ENCODE measurements at places on chromosomes 4 and X. TPM values are rescaled to one million over a fixed set of nuclear protein-coding genes. Genes with fewer than 3 reads are reported as not detected.

- no peak overlapping the region for H3K4me3 ChIP-seq
- H3K27me3 ChIP-seq, result no peaks in the 10 kb centered on the region
These were observed 139.7 kb downstream of the TSPAN5 start for GRCh38 chr4:98518559-98519267.

DNA sequence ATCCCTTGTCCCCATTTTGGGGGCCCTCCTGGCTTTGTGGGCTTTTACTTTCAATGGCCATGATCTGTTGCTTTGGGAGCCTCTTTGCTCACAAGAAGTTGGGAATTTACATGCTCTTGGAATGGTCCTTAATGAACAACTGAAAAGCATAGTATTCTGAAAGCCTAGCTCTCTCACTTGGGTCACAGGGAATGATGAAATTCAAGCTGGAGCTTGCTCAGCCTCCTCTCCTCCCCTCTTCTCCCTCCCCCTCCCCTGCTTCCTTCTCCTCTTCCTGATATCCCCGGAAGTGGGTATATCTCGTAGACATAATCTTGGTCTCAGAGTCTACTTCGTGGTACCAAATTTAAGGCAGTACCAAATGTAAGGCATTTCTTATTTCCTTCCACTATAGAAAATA lies 400.6 kb upstream of the NR3C2 start:
- no peak overlapping the region for H3K4me3 ChIP-seq
- no peak overlapping the region for H3K27ac ChIP-seq
- DNase-seq, result no peak

DNA sequence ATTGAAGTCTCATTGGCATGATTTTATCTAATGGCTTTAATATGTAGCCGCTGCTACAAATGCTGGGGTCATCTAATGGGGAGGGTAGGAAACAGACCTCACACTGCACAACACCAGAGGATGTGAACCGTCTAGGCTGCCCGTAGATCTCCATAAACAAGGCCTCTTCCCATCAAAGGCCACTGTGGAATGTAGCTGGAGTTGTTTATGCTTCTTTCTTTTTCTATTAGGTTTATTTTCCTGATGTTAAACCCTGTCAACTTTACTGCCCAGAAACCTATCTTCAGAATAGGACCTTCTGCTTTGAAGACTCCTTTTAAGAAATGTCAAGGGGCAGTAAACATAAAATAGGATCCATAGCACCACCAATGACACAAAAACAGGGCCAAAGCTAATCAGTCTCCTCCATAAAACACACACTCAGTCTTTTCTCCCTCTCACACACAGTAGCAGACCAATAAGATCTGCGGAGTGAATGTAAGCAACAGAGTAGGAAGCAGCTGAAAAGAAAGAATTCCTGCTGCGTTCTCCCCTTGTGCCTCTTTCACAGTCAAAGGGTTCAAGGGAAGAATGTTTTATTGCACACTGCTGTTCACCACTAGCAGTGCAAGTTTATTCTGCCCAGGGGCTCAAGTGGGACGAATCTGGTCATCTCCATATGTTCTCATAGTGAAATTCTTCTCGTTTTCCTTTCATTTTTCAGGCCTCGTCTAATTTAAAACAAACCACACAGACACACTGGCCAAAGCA lies 72.2 kb downstream of the MAML3 start:
- no peak overlapping the region for H3K27ac ChIP-seq
- peaks cover 23% of the 10 kb centered on the region for H3K4me1 ChIP-seq
- H3K27me3 ChIP-seq, result no peaks in the 10 kb centered on the region
- H3K36me3 ChIP-seq, result no peaks in the 10 kb centered on the region
- no peak for DNase-seq

Gene CSN1S1
- not detected for total RNA-seq

DNA sequence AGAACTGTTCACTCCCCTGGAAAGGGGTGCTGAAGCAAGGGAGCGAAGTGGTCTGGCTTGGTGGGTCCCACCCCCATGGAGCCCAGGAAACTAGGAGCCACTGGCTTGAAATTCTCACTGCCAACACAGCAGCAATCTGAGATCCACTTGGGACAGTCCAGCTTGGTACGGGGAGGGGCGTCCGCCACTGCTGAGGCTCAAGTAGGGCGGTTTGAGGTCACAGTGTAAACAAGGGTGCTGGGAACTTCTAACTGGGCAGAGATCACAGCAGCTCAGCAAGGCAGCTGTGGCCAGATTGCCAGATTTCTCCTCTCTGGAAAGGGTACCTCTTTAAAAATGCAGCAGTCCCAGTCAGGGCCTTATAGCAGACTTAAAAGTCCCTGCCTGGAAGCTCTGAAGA lies 53.9 kb upstream of the GALNTL6 start:
- no peaks in the 10 kb centered on the region for H3K36me3 ChIP-seq
- no peak overlapping the region for H3K27ac ChIP-seq
- no peaks in the 10 kb centered on the region for H3K27me3 ChIP-seq
- no peak for DNase-seq

Gene UCHL1
- total RNA-seq, result 104 TPM

GRCh38 chr4:90598741-90599140 lies 471.5 kb downstream of the CCSER1 start:
- no peak overlapping the region for H3K4me3 ChIP-seq
- no peaks in the 10 kb centered on the region for H3K36me3 ChIP-seq
- no peak overlapping the region for H3K27ac ChIP-seq
- H3K27me3 ChIP-seq, result no peaks in the 10 kb centered on the region
- H3K4me1 ChIP-seq, result no peaks in the 10 kb centered on the region

Gene SRPX2
- total RNA-seq, result 16.6 TPM

Gene CT55
- total RNA-seq, result not detected

DNA sequence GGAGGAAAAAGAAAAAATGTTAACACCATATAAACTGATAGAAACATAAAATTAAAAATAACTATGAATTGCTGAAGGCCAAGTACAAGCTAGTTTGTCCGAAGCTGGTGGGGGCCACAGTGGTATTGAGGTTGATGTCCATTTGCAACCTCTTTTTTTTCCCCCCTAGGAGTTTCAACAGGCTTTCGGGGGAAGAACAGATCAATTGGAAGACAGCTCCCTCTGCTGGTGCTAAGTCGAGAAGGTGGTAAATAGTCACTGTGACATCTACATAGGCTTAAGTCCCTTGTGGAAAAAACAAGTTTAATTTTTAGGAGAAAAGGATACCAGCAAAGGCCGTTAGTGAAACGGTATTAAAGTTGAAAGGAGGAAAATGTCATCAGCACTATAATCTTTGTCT lies 115.7 kb upstream of the ZXDA start:
- no peaks in the 10 kb centered on the region for H3K4me1 ChIP-seq
- H3K27me3 ChIP-seq, result no peaks in the 10 kb centered on the region
- H3K27ac ChIP-seq, result no peak overlapping the region
- no peak for DNase-seq
- H3K4me3 ChIP-seq, result no peak overlapping the region
- no peaks in the 10 kb centered on the region for H3K36me3 ChIP-seq

Gene TLR10
- total RNA-seq, result not detected

- no peak overlapping the region for H3K27ac ChIP-seq
- H3K4me1 ChIP-seq, result no peaks in the 10 kb centered on the region
- DNase-seq, result no peak
- no peaks in the 10 kb centered on the region for H3K36me3 ChIP-seq
- H3K4me3 ChIP-seq, result no peak overlapping the region
These were observed 291.0 kb upstream of the HAND2 start for GRCh38 chr4:173821036-173821435.

Gene PLA2G12A
- 65.5 TPM for total RNA-seq

Gene SLC16A2
- 2.0 TPM for total RNA-seq

DNA sequence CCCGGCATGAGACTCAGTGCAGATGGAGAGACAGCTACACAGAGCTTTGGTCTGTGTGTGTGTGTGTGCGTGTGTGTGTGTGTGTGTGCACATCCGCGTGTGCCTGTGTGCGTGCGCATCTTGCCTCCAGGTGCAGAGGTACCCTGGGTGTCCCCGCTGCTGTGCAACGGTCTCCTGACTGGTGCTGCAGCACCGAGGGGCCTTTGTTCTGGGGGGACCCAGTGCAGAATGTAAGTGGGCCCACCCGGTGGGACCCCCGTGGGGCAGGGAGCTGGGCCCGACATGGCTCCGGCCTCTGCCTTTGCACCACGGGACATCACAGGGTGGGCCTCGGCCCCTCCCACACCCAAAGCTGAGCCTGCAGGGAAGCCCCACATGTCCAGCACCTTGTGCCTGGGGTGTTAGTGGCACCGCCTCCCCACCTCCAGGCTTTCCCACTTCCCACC lies 14.3 kb downstream of the FGFR3 start:
- H3K4me1 ChIP-seq, result peaks cover 9% of the 10 kb centered on the region
- H3K27me3 ChIP-seq, result no peaks in the 10 kb centered on the region
- H3K36me3 ChIP-seq, result no peaks in the 10 kb centered on the region
- H3K27ac ChIP-seq, result no peak overlapping the region
- no peak for DNase-seq
- no peak overlapping the region for H3K4me3 ChIP-seq

Gene UPF3B
- 5.6 TPM for total RNA-seq

GRCh38 chr4:138192113-138192512 lies 50.0 kb downstream of the SLC7A11 start:
- no peak for DNase-seq
- H3K4me1 ChIP-seq, result no peaks in the 10 kb centered on the region
- no peak overlapping the region for H3K27ac ChIP-seq
- no peaks in the 10 kb centered on the region for H3K27me3 ChIP-seq
- no peaks in the 10 kb centered on the region for H3K36me3 ChIP-seq
- H3K4me3 ChIP-seq, result no peak overlapping the region

Gene ARHGEF38
- total RNA-seq, result not detected

DNA sequence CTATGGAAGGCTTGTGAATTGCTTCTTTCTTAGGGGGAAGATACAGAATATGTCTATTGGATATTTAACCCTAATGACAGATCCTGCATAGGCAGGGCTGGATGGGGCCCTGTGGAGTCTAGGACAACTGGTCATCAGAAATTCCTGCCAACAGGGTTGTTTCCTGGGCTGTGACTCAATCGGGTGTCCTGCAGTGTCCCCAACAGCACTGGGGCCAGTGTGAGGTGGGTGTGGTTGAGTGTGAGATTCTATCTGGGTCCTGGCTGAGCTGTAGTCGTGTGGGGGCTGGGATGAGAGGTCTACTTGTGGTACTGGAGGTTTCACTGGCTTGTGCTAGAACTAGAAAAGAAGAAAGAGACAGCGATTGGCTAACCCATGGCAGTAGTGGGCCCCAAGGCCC lies 87.3 kb upstream of the WDR1 start:
- H3K27ac ChIP-seq, result no peak overlapping the region
- H3K4me1 ChIP-seq, result no peaks in the 10 kb centered on the region
- no peaks in the 10 kb centered on the region for H3K27me3 ChIP-seq
- DNase-seq, result no peak
- no peak overlapping the region for H3K4me3 ChIP-seq
- no peaks in the 10 kb centered on the region for H3K36me3 ChIP-seq

GRCh38 chr4:73741750-73742489 lies 1.6 kb downstream of the CXCL8 start:
- H3K36me3 ChIP-seq, result no peaks in the 10 kb centered on the region
- no peaks in the 10 kb centered on the region for H3K27me3 ChIP-seq
- H3K4me3 ChIP-seq, result no peak overlapping the region
- no peak for DNase-seq
- H3K4me1 ChIP-seq, result peaks cover 5% of the 10 kb centered on the region
- H3K27ac ChIP-seq, result no peak overlapping the region

DNA sequence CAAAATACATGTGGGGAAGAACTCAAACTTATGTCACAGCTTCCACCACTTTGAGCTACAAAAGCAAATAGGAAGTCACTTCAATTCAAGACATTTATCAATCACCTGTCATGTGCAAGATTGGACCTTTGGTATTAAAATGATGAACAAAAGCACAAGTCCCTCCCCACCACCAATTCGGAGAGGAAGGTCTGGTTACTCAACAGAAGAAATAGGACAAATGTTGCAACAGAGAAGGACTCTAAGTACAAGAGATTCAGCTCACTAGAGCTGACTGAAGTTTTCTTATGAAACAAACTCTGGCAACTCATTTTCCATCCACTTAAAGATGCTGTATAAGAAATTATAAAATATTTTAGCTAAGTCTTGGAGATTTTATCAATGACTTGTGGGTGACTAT lies 16.0 kb upstream of the MMRN1 start:
- H3K27ac ChIP-seq, result no peak overlapping the region
- H3K27me3 ChIP-seq, result no peaks in the 10 kb centered on the region
- DNase-seq, result no peak
- no peaks in the 10 kb centered on the region for H3K4me1 ChIP-seq
- H3K36me3 ChIP-seq, result no peaks in the 10 kb centered on the region

DNA sequence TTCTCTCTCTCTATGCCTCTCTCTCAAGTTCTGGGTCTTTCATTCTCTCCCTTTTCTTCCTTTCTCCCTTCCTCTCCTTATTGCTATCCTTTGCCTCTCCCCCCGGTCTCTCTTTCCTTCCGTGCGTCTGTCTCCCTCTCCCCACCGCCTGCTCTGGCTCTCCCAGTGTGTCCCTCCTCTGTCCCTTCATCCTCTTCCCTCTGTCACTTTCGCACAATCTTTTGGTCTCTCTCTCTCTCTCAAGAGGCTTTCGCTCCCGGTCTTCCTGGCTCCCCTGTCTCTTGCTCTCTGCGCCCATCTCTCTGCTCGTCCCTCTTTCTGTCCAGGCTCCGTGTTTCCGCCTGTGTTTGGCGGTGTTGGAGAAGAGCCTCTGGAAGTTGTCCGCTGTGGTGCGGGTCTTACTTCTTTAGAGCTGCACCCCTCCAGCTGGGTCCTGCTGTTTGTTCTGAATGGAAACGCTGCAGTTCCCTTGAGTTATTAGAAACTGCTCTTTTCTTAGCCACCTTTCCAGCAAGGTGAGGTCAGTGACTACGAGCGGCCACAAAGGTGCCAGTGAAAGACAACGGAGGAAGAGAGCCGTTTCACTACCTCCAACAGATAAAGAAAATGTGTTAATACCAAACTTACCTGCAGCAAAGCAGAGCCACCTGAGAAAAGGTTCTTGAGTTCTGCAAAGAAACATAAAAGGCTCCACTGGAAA lies 1.1 kb downstream of the BMPR1B start:
- H3K4me1 ChIP-seq, result peaks cover 12% of the 10 kb centered on the region
- DNase-seq, result no peak
- no peak overlapping the region for H3K27ac ChIP-seq
- H3K4me3 ChIP-seq, result peak overlapping the region; percentile 55

DNA sequence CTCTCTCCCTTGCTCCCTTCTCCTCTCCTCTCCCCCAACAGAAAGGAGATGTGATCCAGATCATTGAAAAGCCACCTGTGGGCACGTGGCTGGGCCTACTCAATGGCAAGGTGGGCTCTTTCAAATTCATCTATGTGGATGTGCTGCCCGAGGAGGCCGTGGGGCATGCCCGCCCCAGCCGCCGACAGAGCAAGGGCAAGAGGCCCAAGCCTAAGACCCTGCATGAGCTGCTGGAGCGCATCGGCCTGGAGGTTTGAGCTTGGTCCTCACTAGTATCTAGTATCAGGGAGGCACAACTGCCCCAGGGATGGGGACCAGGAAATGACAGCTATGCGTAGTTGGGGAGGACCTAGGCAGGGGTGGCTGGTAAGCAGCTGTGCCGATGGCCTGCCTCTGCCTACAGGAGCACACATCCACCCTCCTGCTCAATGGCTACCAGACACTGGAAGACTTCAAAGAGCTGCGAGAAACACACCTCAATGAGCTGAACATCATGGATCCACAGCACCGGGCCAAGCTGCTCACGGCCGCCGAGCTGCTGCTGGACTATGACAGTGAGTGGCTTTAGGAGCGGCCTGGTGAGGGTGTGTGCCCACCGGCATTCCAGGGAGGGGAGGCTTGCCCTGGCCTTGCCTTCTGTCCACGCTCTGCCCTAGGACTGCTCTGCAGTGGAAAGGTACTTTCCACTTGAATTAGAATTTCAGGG lies 13.0 kb downstream of the SASH3 start:
- no peak overlapping the region for H3K27ac ChIP-seq
- no peak for DNase-seq
- no peak overlapping the region for H3K4me3 ChIP-seq
- no peaks in the 10 kb centered on the region for H3K27me3 ChIP-seq

Data from gastrocnemius medialis (tissue), 4 donors.